HTR-8/SVneo (cell line): ENCODE measurements at places on chromosomes 1 and 21.

DNA sequence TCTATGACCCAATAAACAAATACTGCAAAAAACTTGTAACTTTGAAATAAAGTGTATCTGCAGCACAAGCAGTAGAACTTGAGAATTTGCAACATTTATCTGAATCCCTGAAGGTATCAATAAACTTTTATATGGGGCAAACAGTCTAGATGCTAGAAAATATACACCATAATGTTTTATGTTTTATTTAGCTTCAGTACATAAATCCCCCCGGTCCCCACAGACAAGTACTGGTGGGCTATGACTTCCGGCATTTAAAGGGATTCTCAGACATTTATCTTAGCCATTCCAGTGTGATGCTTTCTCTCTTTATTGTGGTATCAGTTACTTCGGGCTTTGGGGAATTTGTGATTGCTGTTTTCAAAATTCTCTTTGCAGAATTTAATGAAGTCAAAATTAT is 390.4 kb downstream of the SIPA1L2 start:
- DNase-seq, result no peak

- no peak for DNase-seq
Measured at GRCh38 chr1:17957588-17958267, 149.9 kb upstream of the IGSF21 start.

DNA sequence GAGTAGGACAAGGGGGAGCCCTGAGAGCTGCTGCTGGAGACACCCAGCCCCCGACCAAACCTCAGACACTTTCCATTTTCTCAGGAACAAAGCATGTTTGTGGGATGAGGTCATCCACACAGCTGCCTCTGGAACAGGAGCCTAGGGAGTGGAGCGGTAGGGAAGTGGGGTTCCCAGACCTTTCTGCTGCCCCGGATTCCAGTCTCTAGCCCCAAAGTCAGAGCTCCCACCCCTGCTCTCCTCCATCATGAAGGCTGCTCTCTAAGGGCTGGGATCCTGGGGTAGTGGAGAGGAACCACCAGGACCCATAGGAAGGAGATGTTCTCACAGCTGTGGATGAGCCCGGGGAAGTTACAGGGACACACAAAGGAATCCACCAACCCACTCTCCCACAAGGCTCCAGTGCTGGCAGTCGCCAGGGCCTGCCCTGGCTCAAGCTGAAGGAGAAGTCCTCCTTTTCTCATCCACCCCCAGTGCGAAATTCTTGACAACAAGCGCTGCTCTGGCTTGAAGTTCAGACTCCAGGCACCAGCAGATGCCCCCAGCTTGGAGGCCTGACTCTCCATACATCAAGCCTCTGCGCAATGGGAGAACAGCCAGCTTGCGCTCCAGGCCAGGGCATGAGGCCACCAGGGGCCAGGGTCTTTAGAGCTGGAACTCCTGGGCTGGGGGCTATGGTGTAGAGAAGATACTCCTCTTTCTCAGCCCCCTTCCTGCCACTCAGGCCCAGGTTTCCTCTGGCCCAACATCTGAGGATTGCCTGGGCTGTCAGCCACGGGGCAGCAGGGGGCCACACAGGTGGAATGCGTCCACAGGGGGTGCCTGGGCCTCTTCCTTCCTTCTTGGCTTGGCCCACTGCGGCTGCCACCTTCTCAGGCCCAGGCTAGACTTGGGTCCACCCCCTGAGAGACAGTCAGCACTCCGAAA is 4.5 kb downstream of the FHL3 start:
- DNase-seq, result no peak

GRCh38 chr1:114111731-114112641 is 41.7 kb downstream of the SYT6 start:
- no peak for DNase-seq

DNA sequence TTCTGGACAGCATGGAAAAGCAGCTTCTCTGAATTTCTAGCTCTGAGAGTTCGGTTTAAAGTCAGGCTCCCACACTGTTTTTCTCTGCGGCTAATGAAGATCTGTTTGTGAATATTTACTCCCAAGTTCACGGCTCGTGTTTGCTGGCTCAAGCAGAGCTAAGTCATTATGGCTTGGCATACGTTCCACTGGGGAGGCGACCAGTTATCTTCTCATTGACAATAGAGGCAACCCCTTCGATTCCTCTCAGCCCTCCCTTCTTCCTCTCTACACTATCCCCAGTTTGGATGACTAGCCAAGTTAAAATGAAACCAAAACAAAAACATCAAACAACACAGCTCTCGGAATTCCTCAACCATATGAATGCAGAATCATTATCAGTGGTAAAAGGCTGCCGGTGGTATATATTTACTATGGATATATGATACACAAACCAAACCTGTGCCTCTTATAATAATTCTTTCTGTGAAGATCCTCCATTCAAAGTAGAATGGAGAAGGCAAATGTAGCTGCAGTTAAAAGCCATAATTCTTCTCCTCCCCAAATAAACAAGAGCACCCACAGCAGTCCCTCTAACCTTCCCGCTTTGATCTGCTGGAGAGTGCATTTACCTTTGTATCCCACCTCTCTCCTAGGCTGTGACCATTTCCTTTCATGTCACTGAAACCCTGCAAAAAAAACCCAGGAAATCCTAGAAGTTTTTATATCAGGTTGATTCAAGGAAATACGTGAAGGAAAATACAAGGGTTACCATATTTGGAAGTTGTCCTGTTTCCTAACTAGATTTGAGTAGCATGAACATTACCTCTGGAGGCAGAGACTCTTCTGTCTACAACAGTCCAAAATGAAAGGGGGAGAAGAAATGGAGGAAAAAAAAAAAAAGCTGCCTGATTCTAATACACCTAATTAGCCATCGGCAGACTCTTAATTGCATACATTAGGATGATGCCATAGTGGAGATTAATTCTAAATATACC is 108.3 kb upstream of the USH2A start:
- DNase-seq, result peak; percentile 7

GRCh38 chr1:12408662-12409061 is 178.8 kb downstream of the VPS13D start:
- DNase-seq, result no peak

DNA sequence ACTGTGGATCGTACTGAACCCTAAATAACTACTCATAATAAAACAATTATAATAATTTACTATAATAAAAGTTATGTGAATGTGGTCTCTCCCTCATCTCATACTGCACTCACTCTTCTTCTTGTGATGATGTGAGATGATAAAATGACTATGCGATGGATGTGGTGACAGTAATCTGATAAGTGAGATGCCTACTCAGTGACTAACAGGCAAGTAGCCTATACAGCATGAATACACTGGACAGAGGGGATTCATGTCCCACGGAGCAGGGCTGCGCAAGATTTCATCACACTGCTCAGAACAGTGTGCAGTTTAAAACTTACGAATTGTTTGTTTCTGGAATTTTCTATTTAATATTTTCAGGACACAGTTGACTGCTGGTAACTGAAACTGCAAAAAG is 304.0 kb downstream of the DUSP10 start:
- peak; percentile 41 for DNase-seq

DNA sequence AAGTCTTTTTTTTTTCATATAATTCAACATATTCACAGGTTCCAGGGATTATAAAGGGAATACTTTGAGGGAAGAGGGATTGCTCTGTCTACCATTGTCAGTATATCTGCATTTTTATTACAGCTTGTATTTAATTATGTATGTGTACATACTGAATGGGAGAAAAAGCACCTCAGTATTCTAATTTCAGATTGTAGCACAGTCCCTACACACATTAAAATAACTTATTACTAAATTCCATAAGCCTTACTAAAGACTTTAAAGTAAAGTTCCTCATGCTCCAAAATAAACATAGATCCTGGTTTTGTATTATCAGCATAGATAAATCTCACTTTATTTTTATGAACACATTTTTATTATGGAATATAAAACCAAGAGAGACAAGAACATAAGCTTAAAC is 134.2 kb downstream of the NCAM2 start:
- DNase-seq, result no peak

GRCh38 chr1:7902478-7903085 is 38.1 kb downstream of the TNFRSF9 start:
- peak; percentile 77 for DNase-seq

DNA sequence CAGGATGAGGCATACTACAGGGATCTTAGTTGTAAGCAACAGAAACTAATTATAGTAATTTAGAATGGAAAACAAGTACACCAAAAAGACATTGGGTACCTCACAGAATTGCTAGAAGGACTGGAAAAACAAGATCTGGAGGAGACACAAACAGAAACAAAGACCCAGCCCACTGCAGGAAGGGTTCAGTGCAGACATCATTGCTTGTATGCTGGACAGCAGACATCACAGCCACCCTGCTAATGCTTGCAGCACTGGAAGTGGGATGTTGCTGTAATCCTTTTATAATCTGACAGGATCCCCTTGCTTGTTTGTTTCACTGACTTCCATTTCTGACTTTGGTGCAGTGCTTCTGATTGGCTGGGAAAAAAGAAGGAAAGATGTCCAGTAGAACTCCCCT is 111.4 kb upstream of the ZNF678 start:
- no peak for DNase-seq

- DNase-seq, result peak; percentile 89
Measured at GRCh38 chr1:222618001-222618879, at the start of gene MIA3. Gene MIA3, plus strand, starts transcription at chr1:222618097. Its CDS starts 14 bp downstream, at chr1:222618111.

DNA sequence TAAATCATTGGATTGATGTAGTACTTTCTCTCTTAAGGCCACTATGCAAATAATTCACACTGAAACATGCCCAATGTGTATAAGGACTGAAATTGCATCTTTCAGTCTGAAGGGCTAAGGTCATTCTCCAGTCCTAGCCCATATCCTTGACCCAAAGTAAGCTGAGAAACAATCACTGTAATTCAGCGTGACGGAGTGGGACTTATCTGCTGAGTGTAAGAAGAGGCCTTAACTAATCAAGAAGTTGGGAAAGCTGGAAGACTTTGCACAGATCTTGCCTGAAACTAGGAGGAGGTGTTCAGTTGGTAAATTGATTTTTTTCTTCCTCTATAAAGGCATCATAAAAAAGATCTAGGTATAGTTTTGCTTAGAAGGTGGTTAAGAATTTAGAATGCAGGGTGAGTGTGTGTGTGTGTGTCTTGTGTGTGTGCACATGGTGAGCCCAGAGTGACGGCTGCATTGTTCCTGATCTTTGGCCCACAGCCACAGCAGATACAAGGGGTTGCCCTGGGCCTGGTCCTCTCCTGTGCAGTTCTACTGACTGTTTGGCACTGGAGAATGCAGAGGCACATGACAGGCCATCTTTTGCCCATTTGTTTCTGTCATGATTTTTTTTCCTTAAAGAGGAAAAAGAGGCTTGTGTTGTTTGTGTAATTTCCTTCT is 13.3 kb upstream of the PPP2R5A start:
- DNase-seq, result no peak

DNA sequence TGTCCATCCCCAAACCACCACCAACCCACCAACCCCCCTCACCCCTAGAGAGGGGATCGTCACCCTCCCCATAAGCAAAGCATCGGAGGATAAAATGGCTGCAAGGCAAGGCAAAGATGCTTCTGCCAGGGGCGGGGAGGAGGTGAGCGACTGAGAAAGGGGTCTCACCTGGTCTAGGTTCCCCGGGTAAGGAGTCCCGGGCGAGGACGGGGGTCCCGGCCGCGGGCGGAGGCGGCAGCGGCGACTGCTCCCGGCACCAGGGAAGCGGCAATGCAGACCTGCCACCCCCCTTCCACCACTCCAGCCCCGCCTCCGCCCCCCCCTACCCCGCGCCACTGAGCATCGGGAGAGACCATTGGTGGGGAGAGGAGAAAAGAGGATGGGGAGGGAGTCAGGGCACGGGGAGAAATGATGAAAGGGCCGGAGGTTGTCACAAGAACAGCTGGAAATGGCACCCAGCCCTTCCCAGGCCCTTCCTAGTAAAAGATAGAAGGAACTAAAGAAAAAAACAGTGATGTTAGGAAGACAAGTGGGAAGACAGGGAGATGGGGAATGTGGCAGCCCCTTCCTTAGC is at the start of gene SV2A:
TSS of gene SV2A (minus strand) at position 274 of the 574 bp plus-strand sequence. CDS start 4,004 bp downstream, outside the sequence.
- DNase-seq, result peak; percentile 76

- no peak for DNase-seq
Measured at GRCh38 chr1:27686223-27686990, 14.4 kb upstream of the IFI6 start.

GRCh38 chr1:44262414-44262813 is 49.1 kb downstream of the DMAP1 start:
- no peak for DNase-seq

DNA sequence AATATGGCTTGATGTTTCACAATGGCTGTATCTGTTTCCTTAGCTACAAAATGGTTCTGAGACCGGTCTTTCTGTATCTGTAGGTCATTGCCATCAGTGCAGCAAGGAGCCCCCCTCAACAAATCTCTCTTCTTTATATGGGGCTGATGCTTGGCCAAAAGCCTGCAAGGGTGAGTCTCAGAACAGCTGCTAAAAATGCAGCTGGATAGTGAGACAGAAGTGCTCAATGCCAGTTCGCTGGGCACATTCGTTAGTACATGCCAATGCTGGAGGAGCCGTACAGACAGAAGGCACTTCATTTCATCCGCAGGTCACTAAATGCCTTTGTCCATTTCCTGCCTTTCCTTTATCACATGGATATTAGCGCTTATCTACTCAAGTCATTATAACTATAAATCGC is 67.3 kb downstream of the RUNX1 start:
- no peak for DNase-seq

DNA sequence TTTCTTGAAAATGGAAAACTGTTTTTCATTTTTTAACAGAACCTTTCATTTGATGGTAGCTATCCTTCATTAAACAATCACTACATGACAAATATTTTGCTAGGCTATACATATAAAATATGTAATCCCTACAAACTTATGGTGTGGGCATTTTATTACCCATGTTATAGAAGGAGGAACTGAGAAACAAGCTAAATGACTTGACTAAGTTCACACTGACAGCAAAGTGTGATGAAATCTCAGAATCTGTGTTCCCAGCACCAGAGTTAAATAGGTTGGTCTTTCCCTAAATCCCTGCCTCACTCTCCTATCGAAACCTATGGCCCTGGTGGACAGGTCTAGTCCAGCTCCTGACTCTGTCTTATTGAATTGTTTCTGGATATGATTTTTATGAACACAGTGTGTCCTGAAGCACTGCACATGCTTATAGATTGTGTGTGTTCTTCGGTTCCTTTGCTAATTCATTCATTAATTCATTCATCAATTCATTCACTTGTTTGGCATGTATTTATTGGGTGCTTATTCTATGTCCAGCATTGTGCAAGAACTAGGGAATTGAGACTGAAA is 301.0 kb downstream of the GRIK1 start:
- DNase-seq, result no peak

- DNase-seq, result no peak
Measured at GRCh38 chr1:229436201-229436600, 2.3 kb upstream of the ACTA1 start.

DNA sequence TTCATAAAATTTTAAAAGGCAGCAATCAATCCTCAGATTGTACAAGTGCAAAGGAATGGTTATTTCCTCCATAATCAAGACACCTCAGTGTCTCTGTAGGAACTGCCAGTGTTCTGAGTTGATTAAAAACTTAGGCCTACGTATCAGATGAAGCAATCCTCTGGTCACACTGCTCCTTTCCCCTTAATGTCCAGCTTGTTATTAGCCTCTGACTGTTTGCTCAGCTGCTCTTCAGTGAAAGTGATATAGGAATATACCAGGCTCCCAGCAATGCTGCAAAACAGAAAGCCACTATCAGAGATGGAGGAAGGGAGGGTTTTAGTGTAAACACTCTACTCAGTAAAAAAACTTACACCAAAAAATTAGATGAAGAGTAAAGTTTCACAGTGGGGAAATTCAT is 49.8 kb downstream of the SLC35D1 start:
- DNase-seq, result no peak
